ENCODE measurements at places on chromosomes 6 and 20.
A peak's percentile ranks its signal among the peaks of the same experiment; 100 is the strongest.

DNA sequence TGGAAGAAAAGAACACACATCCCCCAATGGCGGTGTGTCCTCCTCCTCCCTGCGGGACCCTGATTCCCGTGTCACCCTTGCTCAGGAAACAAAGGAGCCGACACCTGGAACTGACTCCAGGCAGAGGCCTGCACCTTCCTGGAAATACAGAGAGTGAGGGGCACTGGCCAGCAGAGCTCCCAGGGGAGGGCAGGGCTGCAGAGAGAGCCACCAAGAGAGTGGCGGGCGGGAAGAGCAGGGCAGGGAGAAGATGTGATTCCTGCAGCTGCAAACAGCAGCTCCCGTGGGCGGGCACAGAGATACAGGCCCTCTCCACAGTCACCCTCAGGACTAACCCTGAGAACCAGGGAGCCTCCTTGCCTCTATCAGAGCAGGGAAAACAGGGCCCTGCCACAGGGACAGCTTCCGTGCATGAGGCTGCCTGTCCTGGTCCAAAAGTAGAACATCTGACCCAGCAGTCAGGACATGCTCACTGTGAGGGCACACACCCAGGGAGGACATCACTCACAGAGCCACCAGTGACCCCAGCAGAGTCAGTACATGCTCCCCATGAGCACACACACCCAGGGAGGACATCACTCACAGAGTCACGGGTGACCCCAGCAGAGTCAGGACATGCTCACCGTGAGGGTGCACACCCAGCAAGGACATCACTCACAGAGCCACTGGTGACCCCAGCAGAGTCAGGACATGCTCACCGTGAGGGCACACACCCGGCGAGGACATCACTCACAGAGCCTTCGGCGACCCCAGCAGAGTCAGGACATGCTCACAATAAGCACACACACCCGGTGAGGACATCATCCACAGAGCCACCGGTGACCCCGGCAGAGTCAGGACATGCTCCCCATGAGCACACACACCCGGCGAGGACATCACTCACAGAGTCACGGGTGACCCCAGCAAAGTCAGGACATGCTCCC lies 193.1 kb downstream of the DLL1 start:
- no peak for DNase-seq

- no peak for DNase-seq
Measured at GRCh38 chr20:25289886-25290597, 42.2 kb downstream of the PYGB start.

- DNase-seq: no peak
Measured at GRCh38 chr6:87220997-87221396, 65.6 kb downstream of the ZNF292 start.

GRCh38 chr6:20716865-20717264 lies 182.6 kb downstream of the CDKAL1 start:
- no peak for DNase-seq

DNA sequence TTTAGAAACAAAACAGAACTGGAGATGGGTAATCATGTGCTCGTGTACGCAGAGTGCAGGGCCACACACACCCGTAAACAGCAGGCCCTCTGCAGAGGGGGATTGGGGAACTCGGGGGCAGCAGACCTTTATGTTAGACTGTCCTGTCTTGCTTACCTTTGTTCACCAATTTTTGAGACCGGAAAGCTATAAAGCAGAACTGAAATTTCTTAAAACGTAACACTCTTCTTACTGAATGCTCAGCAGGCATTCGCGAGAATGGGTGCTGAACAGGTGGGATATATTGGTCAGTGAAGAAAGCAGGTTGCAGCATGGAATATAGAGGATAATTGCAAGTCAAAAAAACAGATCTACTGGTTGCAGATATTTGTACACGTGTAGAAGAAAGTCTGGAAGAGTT lies 211.1 kb downstream of the BMP7 start:
- DNase-seq: no peak

DNA sequence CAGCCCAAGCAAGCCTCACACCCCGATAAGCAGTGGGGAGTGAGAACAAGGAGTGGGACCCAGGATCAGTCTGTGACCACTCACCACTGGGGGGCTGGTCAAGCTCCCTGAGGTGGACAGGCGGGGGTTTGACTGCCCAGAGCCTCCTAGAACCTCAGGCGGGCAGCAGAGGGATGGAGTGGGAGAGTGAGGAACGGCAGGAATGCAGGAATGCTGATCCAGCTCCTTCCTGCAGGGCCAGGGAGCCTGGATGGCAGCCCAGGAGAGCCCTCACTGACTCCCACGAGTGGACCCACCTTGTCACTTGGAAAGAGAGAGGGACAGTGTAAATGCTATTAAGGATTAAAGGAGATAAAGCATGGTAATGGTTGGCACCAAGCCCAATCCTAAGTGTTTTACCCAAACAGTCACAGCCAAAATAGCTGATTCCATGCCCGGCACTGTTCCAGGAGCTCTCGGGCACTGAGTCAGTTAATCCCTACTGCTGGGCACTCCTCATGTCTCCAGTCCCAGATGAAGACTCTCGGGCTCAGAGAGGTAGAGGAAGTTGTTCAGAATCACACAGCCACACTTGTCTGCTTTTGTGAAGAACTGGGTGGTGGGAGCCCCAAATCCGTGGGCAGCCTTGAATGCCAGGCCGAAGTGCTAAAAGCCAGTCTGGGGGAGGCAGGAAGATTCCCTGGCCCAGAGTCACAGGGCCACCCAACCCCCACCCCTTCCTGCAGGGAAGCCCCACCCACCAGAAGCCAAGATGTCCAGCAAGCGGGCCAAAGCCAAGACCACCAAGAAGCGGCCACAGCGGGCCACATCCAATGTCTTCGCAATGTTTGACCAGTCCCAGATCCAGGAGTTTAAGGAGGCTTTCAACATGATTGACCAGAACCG lies 3.1 kb downstream of the MYL9 start:
- DNase-seq: peak; percentile 40

DNA sequence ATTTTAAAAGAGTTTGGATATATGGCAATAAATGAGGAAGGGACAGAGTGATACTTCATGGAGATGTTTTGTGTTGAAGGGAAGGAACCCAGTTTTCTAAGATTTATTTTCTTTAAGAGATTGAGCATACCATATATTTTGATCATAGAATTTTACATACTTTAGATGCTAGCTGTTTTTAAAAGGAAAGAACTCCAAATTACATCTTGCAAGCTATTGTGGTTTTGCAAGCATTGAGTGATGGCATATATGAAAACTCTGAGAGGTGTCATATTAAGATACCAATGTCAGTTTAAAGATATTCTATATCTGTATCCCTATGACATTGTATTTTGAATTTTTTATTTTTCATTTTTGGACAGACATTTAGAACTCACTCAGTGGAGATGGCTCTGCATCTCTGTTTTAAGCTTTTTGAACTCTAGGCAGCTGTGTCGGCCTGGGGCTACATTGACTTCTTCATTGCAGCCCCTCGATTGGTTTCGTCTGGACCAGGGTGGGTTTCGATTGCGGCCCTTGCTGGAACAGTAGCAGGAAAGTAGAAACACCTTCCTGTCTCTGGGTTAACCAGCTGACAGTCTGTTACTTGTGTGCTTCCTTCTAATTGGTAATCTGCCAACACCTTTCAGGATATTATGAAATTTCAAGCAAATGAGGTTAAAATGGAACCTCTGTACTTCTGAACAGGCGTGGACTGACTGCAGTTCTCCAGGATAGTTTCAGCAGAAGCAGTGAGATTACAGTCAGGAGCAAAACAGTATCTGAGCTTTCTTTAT lies 14.0 kb downstream of the IGF2R start:
- DNase-seq: no peak

GRCh38 chr6:56582236-56582635 lies 60.5 kb downstream of the DST start:
- no peak for DNase-seq

DNA sequence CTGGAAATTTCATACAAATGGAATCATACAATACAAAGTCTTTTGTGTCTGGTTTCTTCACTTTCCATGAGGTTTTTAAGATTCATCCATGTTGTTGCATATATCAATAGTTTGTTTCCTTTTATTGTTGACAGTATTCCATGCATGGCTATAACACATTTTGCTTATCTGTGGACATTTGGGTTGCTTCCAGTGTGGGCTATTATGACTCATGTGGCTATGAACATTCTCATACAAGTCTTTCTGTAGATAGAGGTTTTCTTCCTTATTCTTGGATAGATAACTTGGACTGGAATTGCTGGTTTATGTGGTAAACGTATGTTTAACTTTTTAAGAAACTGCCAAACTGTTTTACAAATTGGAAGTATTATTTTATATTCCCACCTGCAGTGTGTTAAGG lies 30.0 kb upstream of the KIF6 start:
- no peak for DNase-seq

GRCh38 chr6:32692019-32692418 lies 25.6 kb upstream of the HLA-DQB1 start:
- DNase-seq: no peak

GRCh38 chr6:20432692-20433091 lies 31.0 kb downstream of the E2F3 start:
- DNase-seq: no peak

DNA sequence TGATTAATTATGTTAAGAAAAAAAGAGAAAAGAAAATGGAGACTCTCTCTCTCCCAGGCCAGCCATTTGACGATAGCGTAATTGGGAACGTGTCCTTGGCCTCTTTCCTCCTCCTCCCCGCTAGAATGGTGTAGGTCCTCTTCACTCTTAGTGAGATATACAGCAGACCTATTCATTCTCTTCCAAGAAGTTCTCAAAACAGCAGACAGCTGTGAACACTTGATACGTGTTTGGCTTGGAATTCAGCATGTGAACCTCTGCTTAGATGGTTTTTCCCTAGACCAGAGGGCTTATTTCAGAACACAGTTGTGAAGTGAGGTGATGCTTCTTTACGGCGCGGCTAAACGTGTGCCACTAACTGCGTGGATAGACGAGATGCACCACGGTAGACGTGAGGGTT lies 32.6 kb upstream of the TULP4 start:
- DNase-seq: no peak

DNA sequence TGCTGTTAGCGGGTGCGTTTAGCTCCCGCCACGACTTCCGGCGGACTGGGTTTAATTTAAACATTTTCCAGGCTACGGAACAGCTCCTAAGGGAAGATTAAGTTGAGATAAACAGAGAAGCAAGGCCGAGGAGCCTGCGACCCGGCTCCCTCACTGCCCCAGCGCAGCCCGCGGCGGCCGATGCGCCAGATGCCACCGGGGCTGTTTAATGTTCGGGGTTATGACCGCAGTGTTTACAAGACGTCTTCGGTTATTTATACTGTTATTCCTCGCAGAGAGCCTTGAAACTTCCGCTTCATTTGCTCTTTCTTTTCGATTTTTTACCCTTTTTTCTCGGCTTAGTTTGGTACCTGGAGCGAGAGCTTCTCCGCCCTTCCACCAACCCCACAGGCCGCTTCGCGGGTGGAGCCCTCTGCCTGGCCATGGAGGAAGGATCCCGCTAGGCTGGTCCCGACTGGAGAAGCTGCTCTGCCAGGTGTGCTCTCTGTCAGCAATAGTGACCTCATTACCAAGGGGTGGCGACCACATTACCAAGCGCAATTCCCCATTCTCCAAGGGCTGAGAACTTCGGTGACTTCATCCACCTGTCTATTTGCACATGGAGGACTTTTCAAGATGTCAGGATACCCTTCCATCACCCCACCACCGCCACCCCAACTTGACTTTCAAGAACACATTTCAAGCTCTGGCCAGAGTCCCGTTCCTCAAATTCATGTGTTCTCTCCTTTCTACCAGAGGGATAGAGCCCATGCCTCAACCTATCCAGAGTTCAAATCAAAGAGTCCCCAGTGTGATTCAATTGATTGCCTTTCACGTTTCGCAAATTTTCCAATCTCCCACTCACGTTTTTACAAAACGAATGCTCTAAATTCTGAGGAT lies 4.1 kb downstream of the TCF21 start:
- DNase-seq: no peak

DNA sequence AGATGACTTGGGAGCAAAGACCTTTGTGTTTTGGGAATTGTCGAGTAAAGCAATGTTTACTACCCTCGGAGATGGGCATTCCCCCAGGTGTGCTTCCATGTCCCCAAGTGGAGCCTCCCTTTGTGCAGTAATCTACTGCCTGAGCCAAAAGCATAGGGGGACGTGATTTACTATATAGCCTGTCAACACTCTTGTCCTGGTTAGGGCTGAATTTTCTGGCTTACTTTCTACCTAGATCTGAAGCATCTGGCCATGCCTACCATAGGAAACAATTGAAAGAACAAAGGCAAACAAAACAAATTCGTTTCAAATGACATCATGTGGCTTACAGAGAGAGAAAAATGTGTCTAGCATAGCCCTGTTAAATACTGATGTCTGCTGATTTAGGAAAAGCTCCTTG lies 350.6 kb downstream of the SAMD5 start:
- no peak for DNase-seq

GRCh38 chr6:155067956-155068615 lies 73.0 kb downstream of the TIAM2 start:
- no peak for DNase-seq

DNA sequence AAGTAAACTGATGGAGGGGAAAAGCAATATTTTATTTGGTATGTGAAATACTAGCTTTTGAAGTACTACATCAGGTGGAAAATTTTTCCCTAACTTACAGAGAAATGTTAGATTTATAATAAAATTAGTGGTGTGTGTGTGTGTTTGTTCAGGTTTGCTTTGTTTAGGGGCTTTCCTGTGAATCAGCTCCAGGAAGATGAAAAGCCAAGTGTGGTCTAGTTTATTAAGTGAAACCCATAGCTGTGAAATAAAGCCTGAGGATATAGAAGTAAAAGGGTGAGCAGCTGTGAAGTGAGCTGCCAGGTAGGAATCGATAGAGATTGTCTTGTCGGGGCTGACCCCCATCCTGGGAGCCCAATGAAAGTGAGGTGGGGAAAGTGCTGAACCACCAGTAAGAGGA lies 347.6 kb upstream of the IMPG1 start:
- DNase-seq: no peak

DNA sequence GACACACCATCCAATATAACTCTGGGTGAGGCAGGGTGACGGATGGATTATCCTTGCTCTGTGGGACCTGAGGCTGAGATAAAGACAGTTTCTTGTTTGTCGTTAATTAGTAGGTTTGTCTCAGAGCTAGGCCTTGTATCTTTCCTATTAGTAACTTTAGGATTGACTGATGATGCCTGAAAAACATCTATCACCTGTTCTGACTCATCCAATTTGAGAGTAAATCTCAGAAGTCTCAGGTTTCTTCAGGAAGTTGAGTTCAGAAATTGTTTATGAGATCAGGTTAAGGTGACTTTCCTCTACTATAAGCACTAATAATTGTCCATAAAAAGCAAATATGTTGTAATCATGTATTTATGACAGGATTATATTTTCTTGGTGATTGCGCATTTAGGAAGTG lies 129.5 kb upstream of the SUPT3H start:
- DNase-seq: no peak

GRCh38 chr20:15756002-15756753 lies 817.1 kb downstream of the KIF16B start:
- peak; percentile 51 for DNase-seq

DNA sequence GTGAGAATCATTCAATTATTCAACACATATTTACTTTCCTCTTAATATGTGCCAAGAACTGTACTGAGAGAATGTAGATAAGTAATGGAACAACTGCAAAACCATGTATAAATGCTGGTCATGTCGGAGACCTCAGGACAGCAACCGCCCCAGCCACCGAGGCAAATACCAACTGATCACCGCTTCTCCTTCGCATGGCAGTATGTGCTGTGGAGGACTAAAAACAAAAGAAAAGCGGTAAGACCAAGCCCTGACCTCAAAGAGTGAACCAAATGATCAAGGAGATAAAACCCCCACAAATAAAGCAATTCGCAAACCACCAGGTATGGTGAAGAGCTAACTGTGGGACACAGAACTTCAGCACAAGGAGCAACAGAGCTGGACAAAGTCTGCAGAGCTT lies 104.3 kb downstream of the TRERF1 start:
- DNase-seq: no peak

- no peak for DNase-seq
Measured at GRCh38 chr20:1463971-1464570, 2.6 kb downstream of the NSFL1C start.

Data from NCI-H524 (cell line).